Activated naive CD8-positive, alpha-beta T cell treated with anti-CD3 and anti-CD28 coated beads for 36 hours (primary cell): ENCODE measurements at places on chromosomes 7 and 10.

GRCh38 chr10:62851442-62851841, 35.3 kb upstream of the EGR2 start:
- DNase-seq: no peak

DNA sequence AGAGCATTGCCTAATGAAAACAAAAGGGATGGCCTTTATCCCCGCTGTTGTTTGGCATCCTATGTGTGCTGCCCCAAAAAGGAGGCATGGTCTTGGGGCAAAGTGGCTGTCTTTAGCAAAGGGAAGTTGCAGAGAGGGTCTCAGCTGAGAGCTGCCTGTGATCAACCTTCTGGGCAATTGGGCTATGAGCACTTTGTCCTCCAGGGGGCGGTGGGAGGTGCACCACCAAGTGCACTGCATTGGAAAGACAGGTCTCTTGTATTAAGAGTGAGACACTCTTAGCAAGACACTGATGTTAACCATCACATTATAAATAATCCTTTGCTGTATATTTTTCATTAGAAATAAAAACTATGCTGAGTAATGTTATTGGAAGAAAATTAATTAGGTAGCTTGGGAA, 314.8 kb downstream of the POM121L12 start:
- DNase-seq: peak; percentile 5

DNA sequence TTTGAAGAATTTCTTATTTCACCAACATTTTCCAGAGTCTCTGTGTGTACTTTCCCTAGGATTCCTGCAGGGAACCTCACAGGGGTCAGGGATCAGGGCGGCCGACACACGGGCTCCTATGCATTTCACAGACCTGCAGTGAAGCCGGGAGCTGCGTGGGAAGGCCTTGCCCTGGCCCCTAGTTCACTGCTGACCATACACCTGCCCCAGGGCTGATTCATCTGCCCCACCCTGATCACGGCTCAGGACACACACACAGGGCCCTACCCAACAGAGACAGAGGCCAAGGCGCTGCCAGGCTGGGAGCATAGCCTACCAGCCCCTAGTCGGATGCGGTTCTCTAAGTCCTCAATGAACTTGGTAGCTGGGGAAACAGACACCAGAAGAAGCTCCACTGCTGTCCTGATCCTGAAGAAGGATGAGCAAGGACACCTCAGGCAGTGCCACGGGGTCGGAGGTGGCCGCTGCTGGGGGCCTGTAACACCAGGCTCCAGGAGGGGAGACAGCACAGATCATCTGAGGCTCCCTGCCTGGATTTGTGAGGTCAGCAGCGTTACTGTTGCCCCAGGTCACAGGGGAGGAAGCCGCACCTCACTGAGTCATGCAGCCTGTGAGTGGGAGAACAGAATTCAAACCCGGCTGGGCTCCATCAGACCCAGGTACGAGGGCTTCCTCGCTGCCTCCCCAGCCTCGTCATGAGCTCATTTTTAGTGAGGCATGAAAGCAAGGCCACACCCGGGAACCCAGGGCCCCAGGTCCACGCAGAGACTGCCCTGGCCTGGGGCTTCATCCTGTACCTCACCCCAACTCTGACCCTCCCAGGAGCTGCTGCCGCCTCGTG, 278.8 kb upstream of the PPP2R2D start:
- no peak for DNase-seq

DNA sequence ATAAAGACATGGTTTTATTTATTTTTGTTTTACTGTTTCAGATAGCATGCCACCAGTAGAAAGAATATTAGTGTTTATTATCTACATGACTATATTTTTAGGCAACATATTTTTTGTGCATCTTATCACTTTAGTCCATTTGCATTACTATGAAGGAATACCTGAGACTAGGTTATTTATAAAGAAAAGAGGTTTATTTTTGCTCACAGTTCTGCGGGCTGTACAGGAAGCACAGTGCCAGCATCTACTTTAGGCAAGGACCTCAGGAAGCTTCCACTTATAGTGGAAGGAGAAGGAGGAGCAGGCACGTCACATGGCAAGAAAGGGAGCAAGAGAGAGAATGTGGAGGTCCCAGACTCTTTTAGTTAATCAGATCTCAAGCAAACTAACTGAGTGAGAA, 5.7 kb downstream of the CAV2 start:
- no peak for DNase-seq

DNA sequence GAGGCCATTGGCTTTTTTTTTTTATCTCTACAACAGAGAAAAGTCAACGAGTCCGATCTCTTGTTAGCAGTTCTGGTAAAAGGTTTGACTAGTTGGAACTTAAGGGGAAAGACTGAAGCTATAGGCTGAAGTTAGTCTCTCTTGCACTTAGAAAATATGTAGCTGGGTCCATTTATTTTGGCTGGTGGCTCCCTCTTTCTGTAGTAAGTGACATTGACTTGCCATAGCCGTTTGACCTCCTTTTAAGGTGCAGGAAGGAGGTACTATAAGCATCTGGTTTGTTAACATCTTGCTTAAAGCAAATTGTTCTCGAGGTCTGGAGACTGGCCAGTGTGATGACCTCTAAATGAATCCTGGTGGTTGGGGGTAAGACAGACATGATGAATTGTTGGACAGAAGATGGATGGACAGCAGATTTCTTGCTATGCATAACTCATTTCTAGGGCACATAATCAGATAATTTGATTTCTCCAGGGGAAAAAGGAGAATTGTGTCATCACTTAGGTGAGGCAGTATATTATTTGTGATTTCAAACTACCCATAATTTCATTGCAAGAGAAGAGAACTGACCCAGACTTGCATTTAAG, 356.3 kb upstream of the GALNT17 start:
- no peak for DNase-seq

- no peak for DNase-seq
Measured at GRCh38 chr10:35416619-35417312, 80.5 kb downstream of the CCNY start.

GRCh38 chr7:80357530-80357929, 154.3 kb downstream of the GNAT3 start:
- no peak for DNase-seq

DNA sequence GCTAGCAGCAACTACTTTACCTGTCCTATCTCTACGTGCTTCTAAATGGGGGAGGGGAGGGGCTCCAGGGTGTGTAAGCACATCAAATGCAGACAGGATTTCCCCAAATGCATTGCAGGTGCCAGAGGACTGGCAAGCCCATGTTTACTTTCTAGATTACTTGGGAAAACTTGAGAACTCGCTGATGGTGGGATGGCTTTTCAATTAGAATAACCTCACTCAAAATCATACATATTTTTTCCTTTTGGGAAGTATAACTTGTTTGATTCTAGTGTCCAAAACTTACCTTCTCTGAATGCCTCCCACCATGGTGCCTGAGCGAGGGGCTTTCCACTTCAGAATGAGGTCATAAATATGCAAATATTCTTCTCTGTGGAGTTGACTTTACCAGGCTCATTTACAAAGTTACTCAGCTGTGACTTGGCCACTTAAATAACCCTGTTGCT, 191.3 kb upstream of the RHOBTB1 start:
- DNase-seq: no peak

GRCh38 chr10:99234791-99235657, 628 bp downstream of the HPSE2 start:
- DNase-seq: no peak

DNA sequence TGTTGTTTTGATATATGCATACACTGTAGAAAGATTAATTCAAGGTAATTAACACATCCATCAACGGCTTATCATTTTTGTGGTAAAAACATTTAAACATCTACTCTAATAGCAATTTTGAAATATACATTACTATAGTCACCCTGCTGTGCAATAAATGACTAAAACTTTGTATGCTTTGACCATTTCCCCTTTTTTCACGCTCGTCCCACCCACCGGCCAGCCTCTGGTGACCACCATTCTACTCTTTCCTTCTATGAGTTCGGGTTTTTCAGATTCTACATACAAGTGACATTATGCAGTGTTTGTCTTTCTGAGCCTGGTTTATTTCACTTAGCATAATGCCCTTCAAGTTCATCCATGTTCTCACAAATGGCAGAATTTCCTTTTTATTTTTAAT, 21.3 kb downstream of the CYCS start:
- no peak for DNase-seq

DNA sequence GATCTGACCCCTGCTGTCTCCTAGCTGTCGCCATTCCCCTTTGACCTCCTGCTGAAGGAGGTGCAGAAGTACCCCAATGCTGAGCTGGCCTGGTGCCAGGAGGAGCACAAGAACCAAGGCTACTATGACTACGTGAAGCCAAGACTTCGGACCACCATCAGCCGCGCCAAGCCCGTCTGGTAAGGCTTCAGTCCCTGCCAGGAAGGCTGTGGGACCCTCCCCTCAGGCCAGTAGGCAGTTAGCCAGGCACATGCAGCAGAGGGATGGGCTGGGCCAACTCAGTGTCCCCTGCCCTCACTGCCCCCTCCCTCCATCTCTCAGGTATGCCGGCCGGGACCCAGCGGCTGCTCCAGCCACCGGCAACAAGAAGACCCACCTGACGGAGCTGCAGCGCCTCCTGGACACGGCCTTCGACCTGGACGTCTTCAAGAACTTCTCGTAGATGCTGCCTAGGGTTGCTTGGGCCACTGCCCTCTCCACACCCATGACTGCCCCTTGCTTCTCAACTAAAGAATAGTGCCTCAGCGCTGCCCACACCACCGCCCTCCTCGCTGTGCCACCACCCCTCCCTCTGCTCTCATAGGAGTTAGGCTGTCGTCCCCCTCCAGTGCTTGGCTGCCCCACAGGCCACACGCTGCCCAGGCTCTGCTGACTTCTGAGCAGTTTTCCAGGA, 41.0 kb upstream of the ZMIZ2 start:
- no peak for DNase-seq

DNA sequence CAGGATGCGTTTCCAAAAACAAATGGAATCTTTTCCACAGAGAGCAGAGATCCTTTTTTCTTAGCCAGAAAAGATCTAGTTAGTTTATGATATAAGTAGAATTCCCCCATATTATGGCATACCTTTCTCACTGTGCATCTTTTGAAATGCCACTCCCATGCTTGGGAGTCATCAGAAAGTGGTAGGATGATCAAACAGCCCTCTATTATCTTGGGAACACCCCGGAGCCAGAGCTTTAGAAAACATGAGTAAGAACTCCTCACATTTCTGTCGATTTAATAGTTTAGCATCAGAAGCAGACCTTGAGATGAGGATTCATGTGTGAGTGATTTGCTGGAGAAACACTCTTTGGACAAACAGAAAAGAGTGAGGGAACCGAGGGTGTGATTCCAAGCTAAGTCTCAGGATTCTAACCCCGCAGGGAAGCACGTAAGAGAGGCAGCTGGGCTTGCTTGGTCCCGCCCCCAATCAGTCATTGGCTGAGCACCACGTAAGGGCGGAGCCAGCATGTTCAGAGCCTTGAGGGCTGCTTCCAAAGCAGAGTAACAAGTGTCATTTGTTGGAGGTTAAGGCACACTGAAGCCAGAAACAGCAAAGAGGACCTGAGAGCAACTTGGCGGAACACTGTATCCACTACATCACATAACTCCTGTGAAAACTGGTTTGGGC, 43.7 kb upstream of the NXPH1 start:
- DNase-seq: no peak

DNA sequence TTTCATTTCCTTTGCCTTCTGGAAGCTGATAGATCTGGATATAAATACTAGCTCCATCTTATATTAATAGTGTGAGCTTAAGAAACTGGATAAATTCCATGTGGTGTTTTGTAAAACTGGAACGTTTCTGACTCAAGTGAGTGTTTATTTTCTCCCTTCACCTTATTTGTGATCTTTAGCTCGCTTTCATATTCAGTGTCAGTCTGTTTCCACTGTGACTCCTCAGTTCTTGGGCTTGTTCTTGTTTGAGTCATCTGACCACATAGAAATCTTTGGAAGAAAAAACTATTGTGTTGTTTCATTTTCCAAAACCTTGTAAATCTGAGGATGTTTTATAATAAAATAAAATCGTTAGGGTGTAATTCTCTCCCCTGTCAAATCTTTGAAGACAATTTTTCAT, 186.4 kb downstream of the POLR1F start:
- DNase-seq: no peak

GRCh38 chr7:123154231-123154860, 45.4 kb downstream of the SLC13A1 start:
- peak; percentile 20 for DNase-seq

- DNase-seq: no peak
Measured at GRCh38 chr7:94355454-94355853, 39.2 kb upstream of the COL1A2 start.

DNA sequence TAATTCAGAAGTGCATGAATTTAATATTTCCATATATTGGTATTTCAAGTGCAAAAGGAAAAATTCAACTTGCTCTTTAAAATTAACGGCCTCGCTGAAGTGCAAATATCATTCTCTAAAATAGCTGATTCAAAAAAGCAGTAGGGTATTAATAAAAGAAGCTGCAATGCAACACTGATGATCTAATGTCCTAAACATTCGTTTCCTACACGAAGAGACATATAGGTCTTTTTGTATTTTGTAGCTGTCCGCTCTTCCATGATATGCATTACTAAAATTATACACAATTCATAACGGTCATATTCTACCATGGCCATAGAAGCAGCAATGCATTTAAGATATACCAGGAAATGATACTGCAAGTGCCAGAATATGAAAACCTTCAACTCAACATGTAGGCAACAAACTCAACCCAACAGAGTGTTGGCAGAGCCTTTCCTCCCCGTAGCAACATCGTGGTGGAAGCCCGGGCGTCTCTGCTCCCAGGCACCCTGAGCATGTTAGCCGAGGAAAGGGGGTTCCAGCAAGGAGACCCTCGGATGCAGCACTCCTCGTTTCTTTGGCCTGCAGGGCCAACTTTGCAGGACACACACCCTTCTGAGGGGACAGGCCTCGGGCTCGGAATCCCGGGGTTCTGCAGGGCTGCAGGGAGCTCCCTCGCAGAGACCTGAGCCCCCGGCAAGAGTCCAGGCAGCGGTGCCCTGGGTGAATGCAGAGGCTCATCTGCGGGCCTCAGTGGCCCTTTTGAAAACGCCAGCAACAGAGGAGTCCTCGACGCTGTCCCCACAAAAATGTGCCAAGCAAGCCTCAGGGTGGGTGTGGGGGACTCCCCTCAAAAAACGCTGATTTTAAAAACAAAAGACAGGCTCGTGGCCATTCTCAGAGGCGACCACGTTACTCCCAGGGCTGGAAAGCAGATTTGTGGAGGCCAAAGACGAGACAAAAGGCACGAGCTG, 1.6 kb downstream of the FAM171A1 start:
- no peak for DNase-seq

DNA sequence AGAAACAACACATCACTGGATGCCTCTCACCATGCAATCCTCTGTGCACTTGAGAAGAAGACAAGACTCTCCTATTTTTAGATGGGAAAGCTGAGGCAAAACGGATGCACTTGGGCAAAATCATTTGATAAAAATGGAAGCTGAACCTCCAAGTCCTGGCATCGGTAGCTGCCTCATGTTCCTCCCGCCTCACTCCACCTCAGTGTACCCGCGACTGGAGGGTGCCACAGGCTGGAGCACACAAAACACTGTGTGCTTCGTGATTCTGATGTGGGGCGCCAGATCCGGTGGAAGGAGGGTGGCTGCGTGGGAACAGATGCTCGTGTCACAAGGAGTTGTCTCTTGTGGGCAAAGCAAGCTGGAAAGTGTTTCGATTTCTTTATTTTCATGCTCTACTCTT, 41.3 kb downstream of the TAS2R41 start:
- DNase-seq: no peak

GRCh38 chr10:15253951-15254807, 85.7 kb upstream of the NMT2 start:
- DNase-seq: no peak

- no peak for DNase-seq
Measured at GRCh38 chr7:30915005-30915601, 3.5 kb downstream of the AQP1 start.

- no peak for DNase-seq
Measured at GRCh38 chr10:88115407-88115806, 252.0 kb downstream of the PTEN start.

GRCh38 chr7:135186841-135187253, 16.3 kb upstream of the CYREN start:
- no peak for DNase-seq

GRCh38 chr10:44217274-44217820, 167.6 kb downstream of the CXCL12 start:
- DNase-seq: no peak
